ENCODE measurements at places on chromosomes 6 and 20.

- no peak for DNase-seq
Observed at GRCh38 chr6:161747506-161747905, 473.6 kb upstream of the AGPAT4 start.

GRCh38 chr6:10215326-10216110 lies 199.4 kb downstream of the TFAP2A start:
- DNase-seq = no peak

DNA sequence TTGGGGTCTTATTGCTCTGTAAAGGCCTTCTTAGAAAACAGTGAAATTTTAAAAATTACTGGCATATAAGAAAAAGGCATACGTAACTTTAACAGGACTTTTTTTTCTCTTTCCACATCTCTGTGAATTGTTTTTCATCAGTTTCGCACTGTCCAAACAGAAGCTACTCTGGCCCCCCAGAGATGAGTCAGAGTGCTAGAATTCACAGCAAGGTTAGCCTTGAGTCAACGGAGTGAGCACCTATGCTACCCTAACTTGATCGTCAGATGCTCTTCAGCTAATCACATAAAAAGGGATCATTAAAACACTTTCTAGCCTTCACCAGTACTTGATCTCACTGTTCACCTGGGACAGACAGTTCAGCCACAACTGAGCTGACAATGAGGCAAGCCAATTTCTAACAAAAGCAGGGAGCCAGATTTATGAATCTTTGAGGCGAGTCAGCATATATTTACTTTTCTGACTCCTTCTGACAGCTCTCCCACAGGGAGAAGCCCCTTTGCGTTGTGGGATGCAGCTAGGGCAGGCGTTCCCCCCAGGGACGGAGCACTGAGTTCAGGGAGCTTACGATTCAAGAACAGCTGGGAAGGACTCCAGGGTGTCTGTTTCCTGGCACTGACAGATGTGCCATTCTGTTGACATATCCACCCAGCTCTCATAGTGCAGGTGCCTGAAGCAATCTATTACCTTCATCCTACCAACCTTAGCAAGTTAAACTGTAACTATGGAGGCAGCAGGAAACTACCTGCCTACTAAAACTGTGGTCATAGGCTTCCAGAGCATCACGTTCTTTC lies 46.4 kb upstream of the SPDEF start:
- no peak for DNase-seq

- no peak for DNase-seq
Observed at GRCh38 chr6:19342616-19343015, 494.6 kb upstream of the ID4 start.

- DNase-seq = peak; percentile 73
Observed at GRCh38 chr6:157761331-157761921, 61.6 kb upstream of the SNX9 start.

GRCh38 chr6:168507297-168507696 lies 66.3 kb downstream of the SMOC2 start:
- DNase-seq = no peak

DNA sequence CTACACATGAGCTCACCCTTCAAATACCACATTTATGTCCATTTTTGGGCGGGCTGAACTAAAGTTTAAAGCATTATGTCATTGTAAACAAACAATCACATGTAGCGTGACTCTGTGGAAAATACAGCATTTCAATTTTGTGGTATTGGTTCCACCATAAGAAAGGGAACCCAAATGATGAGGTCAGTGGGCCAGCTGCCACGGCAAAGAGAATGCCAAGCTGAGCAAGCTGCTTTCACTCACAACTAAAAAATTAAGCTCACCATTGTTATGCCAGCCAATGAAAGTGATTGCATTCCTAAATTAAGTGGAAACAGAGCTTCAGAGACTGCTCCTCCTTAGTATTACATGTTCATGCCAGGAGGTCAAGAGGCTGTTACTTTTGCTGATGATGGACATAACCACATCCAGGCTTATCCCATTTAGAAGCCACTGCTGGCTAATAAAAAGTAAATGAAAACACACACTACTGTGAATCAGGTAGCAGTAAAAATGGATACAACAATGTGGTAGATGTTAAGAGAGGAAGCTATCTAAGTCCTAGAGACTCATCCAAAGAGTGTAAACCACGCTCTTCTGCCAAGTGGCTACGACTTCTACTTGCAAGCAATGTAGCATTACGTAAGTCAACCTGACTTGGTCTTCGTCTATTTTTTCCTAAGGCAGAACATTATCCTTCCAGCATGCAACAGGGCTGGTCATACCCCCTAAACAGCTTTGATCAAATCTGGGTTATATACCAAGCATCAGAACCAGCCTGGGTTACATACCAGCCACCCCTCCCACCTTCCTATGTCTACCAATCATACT lies 164.8 kb downstream of the BACH2 start:
- DNase-seq = no peak

- no peak for DNase-seq
Observed at GRCh38 chr20:19908576-19908975, 108.6 kb upstream of the NAA20 start.

DNA sequence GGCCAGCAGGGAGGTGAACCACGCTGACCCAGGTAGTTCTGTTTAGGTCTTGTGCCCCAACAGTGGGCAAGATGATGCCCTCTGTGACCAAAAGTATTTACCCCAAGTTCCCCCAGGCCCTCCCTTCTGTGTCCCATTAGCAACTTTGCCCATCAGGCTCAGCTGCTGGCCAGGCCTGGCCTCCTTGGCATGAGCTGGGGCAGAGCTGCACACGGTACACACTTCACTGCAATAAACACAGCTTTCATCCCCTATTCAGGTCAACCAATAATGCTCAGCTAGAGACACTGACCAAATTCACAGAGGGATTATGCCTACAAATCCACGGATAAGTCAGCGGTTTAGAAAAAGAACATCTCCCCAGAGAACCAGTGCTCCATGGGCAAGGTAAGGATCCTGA lies 103.7 kb downstream of the SLC23A2 start:
- no peak for DNase-seq

DNA sequence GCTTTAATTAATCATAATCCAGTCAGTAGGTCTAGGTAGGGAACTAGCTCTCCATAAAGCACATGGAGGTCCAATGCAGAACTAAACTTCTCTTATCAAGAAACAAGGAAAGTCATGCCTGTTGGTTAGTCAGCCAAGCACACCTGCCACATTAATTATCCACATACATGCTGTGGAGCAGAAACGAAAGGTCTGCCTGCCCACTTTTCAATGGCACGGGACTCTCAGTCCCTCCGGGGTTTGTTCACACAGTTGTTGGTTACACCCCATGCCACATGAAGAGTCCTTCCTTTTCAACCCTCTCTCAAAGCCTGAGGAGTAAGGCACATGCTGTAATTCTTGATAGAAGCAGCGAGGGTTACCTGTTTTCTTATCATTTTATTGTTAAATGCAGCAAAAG lies 1096.4 kb upstream of the MAP3K7 start:
- DNase-seq = no peak

GRCh38 chr6:43129434-43130194 lies 41.5 kb upstream of the SRF start:
- no peak for DNase-seq

- DNase-seq = no peak
Observed at GRCh38 chr6:11276228-11276627, 43.8 kb upstream of the NEDD9 start.

- DNase-seq = no peak
Observed at GRCh38 chr6:167963589-167964057, 33.8 kb upstream of the KIF25 start.

- DNase-seq = no peak
Observed at GRCh38 chr6:56764081-56764566, 121.4 kb upstream of the DST start.

GRCh38 chr6:280775-281468 lies 11.4 kb upstream of the DUSP22 start:
- DNase-seq = no peak

- DNase-seq = peak; percentile 79
Observed at GRCh38 chr6:148760568-148761526, 14.0 kb downstream of the UST start.

DNA sequence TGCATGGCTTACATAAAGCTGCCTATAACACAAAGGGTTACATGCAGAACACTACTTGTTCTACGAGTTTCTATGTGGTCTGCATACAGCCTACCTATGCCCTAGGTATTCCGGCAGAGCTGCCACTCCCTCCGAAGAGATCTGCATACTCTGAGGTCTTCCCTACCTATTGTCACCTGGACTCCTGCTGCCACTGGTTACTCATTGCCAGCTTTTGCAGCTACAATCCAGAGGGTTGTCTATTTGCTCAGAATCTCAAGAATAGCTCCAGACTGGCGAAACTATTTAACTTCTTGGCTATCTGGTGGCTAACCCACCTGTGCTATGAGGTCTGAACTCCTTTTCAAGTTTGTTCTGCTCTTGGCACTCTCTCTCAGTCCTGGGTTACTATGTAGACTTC lies 323.3 kb downstream of the BMP2 start:
- no peak for DNase-seq

DNA sequence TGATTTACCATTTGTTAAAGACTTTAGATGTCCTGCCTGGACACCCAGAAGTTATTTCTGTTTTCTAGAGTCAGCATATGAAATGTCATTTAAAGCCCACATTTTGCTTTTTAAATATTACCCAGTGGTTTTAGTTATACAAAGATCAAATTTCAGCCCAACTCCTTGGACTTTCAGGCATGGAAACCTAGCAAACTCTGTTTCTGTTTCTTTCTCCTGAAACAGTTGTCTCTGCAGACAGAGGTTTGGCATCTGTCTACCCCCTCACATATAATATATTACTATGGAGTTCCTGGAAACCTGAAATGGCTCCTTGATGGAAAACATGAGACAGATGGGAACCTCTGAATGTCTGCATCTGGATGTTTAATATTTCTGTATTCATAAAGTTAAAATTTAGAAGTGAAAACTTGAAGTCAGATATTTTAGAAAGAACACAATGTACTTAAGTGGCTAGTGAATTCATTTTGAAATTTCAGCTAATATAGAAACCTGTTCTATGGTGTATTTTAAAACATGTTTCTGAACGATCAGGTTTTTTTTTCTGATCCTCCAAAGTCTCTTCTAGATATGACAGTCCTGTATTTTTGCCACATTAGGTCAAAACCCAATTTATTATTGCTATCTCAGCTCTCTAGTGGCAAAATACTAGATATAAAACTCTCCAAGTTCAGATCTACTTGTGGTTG lies 743.3 kb downstream of the CD109 start:
- DNase-seq = no peak

GRCh38 chr20:24459733-24460132 lies 9.7 kb upstream of the SYNDIG1 start:
- DNase-seq = no peak

DNA sequence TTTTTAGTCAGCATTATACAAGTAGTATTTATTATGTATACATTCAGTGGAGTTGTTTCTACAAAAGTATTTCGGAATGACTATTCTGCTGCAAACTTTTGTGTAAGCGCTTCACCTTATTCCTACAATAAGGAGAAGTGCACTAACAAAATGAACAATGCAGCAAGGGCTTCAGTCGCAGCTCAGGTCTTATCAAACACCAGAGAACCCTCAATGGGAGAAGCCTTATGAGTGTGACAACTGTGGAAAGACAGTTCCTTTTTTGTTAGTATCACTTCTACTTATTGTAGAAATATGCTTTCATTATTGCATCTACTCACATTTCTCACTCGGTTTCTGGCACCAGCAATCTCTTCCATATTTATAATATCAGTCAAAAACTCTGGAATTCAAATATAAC lies 18.8 kb downstream of the ZKSCAN3 start:
- no peak for DNase-seq

- DNase-seq = peak; percentile 74
Observed at GRCh38 chr6:138455746-138456400, 43.4 kb downstream of the NHSL1 start.

DNA sequence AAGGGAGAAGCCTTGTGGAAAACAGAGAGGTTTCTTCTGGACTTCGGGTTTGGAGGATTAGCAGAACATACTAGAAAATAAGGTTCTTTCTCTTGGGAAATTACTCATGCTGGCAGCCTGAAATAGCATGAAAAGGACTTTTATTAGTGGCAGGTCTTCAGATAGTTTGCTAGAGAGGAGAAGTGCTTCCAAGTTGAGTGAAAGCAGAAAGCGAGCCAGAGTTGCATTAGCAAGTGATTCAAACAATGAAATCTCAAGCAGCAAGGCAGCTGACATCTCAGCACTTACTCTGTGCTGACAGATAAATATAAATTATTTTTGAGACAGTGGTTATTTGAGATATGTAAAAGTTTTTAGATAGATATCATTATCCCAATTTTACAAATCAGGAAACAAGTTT lies 91.9 kb downstream of the PLCB4 start:
- DNase-seq = no peak

GRCh38 chr6:103570431-103570830 lies 1289.3 kb downstream of the HACE1 start:
- DNase-seq = no peak

GRCh38 chr6:85347812-85348211 lies 102.1 kb upstream of the NT5E start:
- no peak for DNase-seq

DNA sequence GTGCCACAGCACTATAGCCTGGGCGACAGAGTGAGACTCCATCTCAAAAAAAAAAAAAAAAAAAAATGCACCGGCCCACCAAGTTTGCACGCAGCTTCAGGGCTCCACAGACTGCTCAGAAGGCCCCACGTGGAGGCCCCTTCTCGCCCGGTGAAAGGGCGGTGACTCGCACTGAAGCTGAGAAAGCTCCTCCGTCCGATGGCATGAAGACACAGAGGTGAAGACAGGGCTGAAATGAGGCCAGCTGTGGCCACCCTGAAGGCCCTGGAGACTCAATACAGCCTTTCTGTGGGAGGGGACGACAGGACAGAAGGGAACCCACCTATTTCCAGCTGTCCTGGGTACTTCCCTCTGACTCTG lies 84.0 kb downstream of the PTPN1 start:
- DNase-seq = no peak

DNA sequence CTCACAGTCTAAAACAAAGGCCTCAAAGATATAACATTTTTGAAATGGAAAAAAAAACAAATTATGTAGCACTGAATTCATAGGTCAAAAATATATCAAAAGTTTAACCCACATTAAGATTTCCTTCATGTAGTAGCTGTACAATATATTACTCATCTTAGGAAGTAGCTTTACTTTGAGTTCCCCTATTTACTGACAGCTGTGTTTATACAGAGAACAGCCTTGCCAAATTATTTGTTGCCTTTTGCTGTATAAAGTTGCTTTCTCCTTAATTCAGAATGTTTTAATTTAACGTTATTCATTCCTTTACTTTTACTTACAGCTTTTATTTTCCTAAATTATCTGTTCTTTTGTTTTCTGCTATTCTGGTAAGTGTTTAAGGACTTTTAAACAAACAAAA lies 181.0 kb downstream of the COL12A1 start:
- no peak for DNase-seq
